ENCODE measurements at places on chromosomes 3 and 15.
A peak's percentile ranks its signal among the peaks of the same experiment; 100 is the strongest.

DNA sequence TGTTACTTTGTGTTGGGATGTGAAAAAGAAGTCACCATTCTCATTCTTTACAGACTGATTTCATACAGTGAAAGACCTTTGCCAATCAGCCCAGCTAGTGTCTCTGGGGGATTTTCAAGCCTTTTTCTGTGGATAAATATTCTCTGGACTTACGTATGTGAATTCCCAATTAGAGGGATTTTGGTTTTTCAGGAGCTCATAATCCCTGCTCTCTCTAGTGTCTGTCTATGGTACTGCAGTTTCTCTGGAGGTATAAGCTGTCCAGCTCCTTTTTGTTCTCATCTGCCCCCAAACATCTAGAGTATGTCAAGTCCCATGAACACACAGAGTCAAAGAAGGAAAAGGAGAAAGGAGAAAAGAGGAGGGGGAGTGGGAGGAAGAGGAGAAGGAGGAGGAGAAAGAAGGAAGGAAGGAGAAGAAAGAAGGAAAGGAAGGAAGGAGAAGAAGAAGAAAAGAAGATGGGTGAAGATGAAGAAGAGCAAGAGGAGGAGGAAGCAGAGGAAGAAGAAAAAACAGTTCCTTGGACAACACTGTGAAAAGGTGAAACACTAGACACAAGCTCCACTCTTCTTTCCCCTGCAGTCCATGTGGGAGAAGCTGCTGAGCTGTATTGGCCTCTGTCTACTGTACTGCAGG lies 218.6 kb downstream of the GREM1 start:
- DNase-seq: peak; percentile 56

DNA sequence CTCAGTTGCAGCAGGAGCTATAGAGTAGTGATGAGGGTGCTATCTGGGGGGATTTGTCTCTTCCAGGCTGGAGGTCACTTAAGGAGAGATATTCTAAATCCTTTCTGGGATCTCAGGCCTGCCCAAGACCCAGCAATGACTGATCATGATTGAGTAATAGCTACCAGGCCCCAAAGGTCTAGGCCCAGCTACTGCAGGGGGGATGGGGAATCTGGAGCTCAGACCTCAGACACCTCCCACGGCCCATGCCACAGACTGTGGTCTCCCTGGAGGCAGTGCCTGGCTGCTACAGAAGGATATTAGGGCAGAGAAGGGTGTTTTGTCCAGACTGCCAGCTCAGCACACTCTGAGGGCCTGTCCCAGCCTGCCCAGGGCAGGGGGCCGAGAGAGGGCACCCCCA lies 6.9 kb downstream of the SLC38A3 start:
- no peak for DNase-seq

GRCh38 chr3:24498391-24498790 lies 3.7 kb upstream of the THRB start:
- DNase-seq: no peak

DNA sequence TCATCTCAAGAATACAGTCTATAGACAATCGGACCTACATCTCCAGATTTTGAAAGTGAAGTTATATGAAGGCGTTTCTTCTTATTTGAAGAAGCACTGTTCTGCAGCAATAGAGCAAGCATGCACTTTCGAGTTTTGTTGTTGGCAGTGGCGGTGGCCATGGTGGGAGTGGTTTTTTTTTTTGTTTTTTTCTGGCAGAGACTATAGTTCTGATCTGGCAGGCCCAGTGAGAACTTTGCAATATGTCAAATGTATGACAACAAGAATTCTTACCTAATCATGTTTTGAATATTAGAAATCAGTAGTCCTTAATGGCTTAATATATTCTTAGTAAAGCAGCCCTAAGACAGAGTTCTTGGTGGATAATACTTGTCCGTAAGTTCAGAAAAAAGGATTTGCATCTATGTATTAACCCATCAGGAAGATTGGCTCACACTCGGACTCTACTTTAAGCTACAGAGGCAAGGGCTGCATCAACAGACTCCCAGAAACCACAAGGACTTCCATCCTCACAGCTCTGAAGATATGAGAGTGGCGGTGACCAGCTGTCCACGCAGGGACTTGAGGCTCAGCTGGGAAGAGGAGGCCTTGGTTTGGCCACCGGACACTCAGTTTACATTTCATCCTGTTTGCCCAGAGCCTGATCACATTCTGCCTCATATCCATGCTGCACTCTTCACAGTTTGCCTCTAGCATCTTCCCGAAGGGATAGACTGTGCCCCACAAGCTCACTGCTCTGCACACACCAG lies 124.1 kb upstream of the THBS1 start:
- no peak for DNase-seq
